ENCODE measurements at places on chromosomes 1 and 21.

- peak; percentile 35 for DNase-seq
Measured at GRCh38 chr1:203860396-203861025, 888 bp upstream of the SNRPE start.

GRCh38 chr1:166840309-166841274 lies 1.3 kb downstream of the POGK start:
- peak; percentile 13 for DNase-seq

DNA sequence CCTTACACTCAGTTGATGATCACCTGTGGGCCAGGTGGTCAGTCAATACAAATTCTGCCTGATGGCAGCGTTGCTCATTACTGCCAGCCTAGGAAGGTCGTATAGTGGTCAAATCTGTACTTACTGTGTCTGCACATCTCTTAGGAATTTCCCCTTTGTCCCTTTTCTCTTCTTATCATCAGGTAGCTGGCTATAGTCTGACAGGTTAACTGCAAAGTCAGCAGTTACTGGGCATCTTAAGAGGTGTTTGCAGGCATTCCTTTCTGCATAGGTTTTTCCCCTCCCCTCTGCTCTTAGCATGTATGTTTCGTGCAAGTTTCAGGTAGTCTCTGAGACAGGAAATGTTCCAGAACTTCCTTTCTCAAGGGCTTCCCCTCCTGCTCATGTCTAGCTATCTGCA lies 298.7 kb downstream of the LRRIQ3 start:
- no peak for DNase-seq

DNA sequence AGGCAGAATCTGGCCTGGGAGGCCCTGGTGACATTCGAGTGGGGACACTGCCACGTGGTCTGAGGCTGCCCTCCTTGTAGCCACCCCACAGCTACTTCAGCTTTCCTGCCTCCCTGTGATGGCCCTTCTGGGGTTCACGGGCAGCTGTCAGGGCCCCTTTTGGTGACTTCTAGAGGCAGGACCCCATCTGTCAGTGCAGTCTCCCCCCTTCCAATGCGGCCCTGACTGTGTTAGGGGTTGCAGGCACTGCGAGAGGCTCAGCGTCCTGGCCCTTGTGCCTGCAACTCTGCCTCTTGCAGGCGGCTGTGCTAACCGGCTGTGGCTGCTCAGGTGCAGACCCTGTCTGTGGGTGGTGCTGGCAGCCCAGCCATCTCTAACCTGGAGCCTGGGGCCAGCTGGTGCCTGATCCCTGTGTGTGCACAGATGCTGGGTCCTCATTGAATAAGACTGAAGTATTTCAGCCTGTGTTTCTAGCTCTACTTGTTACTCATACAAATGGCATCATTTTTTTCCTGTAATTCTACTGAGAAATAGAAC lies 62.2 kb downstream of the S100B start:
- DNase-seq, result no peak

- DNase-seq, result no peak
Measured at GRCh38 chr1:193520472-193520871, 334.1 kb upstream of the B3GALT2 start.
